ENCODE measurements at places on chromosomes 3 and 15.

GRCh38 chr15:65847989-65848388 lies 21.3 kb upstream of the RAB11A start:
- no peak for DNase-seq

DNA sequence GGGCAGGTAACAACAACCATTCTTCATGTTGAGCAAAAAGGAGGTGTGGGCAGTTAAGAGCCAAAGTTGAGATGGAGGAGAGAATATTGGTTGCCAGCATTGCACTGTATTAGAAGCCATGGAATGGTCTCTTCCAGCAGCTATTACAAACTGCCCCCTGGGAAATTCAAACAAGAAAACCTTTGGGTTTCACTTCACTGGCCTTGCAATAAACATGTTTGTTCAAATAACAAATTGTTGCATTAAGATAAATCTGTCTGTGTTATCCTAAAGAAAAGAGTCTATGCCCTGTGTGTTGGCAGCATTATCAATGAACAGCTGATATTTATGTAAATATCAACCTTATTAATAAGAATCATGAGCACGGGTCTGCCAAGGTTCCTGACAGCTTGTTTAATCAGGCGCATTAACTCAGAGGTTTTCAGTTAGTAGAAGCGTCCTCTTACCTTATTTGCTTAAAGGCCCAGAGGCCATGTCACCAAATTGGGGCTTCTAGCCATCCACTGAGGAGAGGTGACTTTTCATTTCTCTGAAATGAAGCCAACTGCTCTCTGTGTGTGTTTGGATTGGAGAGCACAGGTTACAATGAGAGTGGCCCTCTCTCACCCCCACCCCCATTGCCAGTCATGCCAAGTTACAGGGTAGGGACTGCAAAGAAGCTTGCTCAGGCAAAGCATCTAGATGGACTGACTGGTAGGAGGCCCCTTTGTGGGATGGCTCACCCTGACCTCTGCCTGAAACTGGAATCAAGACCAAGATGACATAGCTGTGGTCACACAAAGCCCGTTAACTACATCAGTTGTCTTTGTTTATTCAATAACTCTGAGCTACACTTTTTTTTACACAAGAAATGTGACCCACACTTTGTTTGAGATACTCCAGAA lies 10.5 kb downstream of the FILIP1L start:
- DNase-seq, result peak; percentile 79

DNA sequence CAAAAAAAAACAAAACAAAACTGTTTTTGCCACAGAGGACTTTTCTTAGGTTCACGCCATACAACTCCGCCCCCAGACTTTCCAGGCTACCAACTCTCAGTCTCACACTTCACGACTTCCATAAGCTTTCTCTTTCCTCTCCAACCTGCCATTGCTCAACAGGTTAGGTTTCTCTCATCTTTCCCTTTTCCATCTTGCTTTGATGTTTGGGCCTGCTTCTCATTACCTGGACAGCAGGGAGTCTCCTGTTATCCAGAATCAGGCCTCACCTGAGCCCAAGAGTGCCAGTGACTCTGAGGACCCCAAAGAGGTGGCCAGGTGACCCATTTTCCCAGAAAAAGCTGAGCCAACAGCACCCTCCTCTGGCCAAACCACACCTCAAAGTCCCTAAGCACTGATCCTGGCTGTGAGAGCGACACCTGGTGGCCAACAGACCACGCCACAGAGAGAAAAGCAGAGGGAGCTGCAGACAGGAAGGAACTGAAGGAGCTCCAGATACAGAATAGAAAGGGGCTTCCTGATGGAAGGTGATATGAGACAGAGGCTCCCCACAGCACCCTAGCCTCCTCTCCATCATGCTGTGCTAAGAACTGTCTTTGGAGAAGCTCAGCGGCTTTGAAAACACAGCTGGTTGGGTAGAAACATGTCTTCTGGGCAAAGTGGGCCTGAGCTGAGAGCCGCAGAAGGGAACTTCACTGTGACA lies 4.0 kb downstream of the CCDC51 start:
- peak; percentile 33 for DNase-seq

DNA sequence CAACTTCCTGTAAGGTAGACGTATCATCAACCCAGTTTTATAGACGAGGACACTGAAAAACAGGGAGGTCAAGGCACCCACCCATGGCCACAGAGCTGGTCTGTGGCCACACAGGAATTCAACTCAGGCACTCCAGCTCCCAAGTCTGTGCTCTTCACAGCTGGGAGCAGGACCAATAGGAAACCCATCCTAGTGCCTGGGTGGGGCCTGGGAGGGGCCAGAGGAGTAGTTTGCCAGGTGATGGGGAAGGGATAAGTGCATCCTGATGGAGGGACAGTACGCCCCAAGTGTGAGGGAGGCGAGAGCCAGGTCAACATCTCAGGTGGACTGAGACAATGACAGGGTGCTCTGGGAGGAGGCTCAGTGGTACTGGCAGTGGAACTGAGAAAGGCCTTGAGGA lies 22.0 kb downstream of the KIF9 start:
- no peak for DNase-seq

GRCh38 chr3:115099134-115099985 lies 47.7 kb downstream of the ZBTB20 start:
- peak; percentile 73 for DNase-seq

DNA sequence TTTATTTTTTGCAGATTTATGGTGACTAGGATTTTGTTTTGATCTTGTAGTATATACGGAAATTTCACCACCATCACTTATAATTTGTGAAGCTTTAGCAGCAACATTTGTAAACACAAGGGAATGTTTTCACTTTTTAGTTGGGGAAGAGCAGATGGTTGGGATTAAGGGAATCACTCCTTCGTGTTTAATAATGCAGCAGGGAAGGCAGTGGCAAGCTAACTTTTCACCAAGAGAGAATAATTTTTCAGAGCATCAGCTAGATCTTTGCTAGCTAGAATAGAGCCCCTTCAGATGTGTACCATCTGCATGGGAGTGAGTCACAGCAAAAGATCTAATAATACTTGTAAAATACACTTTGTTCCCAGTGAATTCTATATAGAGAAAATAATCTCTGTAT lies 632.7 kb downstream of the CADM2 start:
- no peak for DNase-seq

DNA sequence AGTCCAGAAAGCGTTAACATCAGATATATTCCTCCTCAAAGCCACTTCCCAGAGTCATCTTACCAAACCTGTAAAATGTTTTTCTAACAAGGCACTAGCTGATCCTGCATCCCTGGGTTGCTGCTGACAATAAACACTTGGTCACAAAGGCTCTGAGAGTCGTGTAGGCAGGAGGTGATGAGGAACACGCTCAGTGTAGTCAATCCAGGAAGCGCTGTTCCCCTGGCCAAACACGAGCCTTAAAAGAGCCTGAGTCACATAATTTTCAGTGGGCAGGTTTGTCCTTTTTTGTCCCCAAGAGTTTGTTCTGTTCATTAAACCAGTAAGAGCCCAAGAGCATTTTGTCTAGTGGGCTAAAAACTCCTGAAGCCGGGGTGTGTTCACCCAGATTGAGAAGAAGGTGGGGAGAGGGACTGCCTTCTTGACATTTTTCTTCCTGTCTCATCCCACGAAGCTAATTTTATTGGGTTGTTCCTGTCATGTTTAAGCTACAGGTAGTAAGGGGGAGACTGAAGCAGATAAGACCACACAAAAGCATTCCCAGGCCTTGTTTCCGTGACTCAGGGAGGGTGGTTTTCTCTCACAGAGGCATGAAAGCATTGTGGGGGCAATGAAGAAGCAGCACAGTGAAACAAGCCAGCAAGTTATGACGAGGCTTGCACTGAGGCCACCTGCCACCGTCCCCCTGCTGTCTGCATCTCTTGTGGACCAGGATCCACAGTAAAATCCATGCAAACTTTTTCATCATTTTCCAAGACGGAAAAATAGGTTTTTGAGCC lies 73.7 kb downstream of the FOXB1 start:
- DNase-seq, result no peak

- DNase-seq, result no peak
These were observed 44.6 kb upstream of the LMCD1 start for GRCh38 chr3:8457039-8457438.

GRCh38 chr15:41594801-41595746 lies 36.1 kb downstream of the TYRO3 start:
- DNase-seq, result no peak

DNA sequence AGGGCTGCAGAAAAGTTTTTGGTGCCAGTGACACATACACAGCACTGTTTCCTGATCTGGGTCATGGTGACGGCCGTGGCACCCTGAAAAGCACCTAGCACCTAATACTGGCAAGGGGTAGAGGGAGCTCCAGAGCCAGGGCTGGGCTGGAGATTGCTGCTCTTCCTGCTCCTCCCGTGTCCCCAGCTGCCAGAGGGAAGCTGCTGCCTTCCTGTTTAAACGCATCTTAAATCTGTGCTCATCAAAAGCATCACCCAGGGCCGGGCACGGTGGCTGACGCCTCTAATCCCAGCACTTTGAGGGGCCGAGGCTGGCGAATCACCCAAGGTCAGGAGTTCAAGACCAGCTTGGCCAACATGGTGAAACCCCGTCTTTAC lies 156.7 kb upstream of the MEF2A start:
- no peak for DNase-seq

DNA sequence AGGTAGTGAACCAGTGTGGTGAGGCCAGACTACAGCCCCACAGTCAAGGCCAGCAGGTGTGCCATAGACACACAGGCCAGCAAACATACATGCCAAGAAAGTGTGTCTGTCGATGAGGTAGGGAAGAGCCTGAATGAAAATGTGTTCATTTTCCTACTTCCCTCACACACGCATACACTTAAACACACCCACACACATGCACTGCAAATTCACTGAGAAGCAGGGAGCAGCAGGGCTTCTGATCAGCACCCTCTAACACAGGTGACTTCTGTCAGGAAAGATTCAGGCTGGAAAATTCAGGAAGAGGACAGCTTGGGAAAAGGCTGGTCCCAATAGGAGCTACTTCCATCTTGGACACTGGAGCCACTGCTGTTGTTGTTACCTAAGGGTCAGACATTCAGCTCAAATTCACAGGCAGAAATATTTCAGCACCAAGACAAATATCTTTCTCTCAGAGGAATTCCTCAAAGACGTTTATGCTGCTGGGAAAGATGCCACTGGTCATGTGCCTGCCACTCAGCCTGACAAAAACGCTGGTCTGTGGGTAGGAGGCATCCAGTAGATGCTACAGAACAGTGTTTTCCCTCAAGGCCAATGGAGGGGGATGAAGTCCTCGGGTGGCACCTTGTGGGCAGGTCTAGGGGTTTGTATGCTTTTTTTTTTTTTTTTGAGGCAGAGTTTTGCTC lies 40.9 kb upstream of the LARS2 start:
- no peak for DNase-seq

GRCh38 chr15:45126535-45127158 lies 3.0 kb downstream of the DUOXA1 start:
- no peak for DNase-seq

DNA sequence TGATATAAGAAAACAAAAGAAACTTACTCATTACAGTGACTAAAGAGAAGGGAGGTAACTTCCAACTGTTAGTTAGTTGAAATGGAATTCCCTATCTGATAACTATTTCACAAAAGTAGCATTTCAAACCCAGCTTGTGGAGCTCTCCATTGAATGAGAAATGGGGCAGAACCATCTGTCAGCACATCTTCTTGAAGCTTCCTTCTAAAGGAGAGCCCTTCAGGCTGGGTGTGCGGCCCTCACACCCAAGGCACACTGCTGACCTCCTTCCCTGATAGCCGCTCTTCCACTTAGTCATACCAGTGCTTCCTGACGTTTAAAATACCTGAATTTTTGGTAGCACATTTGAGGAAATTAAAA lies 28.1 kb upstream of the VEPH1 start:
- DNase-seq, result no peak

DNA sequence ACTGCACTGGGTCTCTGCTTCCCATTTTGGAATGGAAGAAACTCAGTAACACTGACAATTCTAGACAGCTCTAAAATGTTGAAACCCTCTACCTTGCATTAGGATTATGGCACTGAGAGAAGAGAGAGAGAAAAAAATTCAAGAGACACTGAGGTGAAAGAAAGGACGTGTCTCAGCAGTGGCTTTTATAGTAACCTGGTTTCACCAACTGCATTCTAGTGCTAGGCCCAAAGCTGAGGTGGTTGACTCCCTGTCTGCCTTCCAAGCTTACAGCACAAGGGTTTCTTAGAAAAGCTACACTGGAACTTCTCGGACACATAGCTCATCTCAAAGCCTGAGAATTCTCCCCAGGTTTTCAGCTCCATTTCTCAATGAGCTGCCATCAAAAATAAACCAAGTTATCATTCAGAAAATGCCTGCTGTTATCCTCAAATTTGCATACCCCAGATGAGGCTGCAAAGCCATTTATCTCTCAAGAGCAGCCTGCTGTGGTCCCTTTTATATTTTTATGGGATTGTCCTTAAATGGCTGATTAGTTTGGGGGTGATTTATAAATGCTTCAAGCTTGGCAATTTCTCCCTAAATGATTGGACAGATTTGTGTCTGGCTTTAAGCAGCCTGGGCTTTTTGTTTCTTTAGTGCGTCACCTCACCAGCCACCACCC lies 279.9 kb downstream of the EBLN2 start:
- DNase-seq, result no peak

- no peak for DNase-seq
These were observed 47.6 kb upstream of the TSEN2 start for GRCh38 chr3:12436514-12437220.

DNA sequence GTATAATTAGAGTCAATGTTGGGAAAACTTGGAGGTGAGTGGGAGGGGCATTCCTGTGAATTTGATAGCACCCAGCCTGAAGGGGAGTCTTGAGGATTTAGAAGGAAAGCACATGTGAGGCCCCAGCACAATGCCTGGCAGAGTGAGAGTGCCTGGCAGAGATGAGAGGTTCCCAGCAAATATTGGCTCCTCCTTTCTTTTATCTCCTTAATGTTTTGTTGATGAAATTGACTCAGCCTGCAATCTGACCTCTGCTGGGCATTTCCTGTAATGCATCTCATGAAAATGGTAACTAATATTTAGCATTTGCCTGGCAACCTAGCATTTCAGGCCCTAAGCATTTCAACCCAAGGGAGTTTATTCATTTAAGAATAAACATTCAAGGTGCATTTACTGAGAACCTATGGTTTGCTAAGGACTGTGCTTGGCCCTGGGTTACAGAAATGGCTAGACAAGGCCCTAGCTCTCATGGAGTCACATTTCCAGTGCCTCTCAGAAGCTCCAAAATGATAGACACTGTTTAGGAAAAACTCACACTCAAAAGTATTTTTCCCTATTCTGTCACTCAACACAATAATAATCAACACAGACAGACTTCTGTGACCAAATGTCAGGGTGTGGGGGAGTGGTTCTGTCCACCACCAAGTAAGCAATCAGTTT lies 19.0 kb downstream of the PDHB start:
- peak; percentile 30 for DNase-seq

- DNase-seq, result no peak
These were observed 103.6 kb downstream of the RSRC1 start for GRCh38 chr3:158213461-158213860.

- no peak for DNase-seq
These were observed 42.5 kb upstream of the MYO5C start for GRCh38 chr15:52338058-52338457.

GRCh38 chr3:160765211-160765610 lies 9.2 kb downstream of the PPM1L start:
- no peak for DNase-seq

DNA sequence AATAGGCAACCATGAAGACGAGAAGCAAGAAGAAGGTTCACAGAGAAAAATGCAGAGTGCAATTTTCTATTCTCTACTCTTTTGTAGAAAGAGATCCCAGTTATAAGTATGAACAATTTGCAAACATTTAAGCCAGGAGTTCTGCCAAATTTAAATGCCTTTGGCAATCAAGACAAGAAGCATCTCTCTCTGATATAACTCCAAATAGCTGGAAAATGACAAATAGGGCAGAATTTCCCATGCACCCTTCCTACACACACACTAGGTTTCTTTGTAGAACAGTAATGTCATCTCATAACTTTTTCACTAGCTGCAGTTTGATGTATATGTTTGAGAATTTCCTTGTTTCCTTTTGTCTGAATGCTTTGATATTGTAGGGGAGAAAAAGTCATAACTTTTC lies 333.5 kb upstream of the AZI2 start:
- no peak for DNase-seq

Data from NCI-H2029 treated with DMSO at 0.1 percent for 48 hours (cell line).